ENCODE measurements at places on chromosomes 2 and 18.

GRCh38 chr2:45316576-45317338 is 294.3 kb downstream of the SRBD1 start:
- H3K4me1 ChIP-seq = no peaks in the 10 kb centered on the region
- H3K27me3 ChIP-seq = peaks cover 6% of the 10 kb centered on the region
- no peak overlapping the region for H3K27ac ChIP-seq
- DNase-seq = no peak
- H3K4me3 ChIP-seq = no peak overlapping the region

DNA sequence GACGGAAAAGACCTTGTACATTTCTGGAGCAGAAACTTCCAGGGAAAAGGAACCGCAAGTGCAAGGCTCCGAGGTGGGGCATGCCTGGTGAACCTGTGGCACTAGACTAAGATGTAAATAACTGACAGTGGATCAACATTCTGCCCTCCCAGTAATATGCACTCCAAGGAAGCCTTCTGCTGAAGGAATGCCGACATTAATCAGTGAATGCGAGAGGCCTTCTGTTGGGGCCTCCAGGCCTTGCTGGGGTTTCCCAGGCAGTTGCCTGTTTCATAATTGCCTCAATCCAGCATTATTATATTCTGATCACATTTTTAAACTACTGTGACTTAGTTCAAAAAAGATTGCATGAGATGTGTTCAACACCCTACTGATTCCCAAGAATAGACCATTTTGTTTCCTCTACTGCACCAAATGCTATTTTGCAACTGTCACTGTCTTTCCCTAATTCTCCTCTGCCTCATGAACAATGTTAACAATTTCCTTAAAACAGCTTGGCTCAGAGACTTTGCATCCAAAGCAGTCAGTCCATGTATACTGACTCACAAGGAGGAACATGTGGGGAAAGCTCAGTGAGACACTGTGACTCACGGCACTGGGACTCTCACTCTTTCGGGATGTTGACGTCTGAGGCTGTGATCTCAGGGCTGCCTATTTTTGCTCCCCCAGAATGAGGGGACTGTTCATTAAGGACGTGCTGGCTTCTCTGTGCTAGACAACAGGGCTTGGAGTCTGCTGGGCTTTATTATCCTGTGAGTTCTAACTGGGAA is 10.5 kb upstream of the DSG2 start:
- H3K4me3 ChIP-seq = no peak overlapping the region
- no peak for DNase-seq
- H3K4me1 ChIP-seq = no peaks in the 10 kb centered on the region
- H3K27me3 ChIP-seq = peaks cover 4% of the 10 kb centered on the region

DNA sequence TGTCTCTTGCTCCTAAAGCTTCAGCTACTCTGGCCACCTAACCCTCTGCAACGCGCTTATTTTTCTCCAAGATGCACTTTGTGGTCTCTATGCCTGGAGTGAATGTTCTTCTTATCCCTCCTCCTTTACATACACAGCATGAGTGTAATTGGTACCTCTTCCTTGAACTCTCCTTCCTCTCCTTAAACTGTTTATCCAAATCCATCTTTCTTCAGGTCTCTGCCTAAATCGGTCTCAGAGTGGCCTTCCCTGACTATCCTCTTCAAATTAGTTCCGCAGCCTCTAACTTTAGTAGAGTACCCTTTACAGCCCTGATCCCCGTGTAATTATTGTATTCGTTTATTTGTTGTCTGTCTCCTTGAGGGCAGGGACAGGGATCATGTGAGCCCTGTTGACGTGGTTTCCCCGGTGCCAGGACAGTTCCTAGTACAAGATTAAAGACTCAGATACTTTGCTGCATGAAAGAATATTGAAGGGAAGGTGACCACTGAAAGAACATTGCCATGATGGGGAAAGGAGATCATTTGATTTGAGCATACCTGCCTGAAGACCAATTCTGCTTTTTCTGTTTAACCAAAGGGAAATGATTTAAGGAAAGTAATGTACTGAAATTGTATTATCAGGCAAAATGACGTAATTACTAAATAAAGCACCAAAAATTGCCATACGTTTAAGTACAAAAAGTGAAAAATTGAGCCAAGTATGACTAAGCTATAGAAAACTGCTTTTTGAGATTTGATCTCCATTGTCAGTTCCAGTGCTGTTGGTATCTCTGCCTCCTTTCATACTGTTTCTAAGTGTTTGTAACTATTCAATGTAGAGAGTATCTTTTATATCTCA is 1.2 kb downstream of the CNOT9 start:
- H3K36me3 ChIP-seq = peaks cover 52% of the 10 kb centered on the region
- peak overlapping the region; percentile 100 for H3K27ac ChIP-seq
- H3K4me3 ChIP-seq = peak overlapping the region; percentile 96
- DNase-seq = peak; percentile 34
- peaks cover 50% of the 10 kb centered on the region for H3K4me1 ChIP-seq

DNA sequence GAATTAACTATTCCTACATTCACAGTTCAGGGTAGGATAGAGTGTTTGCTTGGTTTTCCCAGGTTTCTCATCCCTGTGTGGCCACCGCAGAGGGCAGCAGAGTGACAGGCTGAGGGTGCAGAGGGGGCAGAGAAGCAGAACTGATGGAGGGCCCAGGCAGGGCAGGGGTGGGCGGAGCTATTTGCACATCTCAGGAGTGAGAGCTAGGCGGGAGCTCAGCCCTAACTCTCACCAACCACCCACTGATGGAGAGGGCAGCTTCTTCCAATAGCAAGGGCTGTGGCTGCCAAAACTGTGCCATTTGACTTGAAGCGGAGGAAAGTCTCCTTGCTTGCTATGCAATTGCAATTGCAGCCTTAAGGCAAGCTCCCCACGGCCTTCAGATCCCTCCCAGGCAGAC is 12.0 kb upstream of the DARS1 start:
- peaks cover 11% of the 10 kb centered on the region for H3K4me1 ChIP-seq
- H3K36me3 ChIP-seq = peaks cover 6% of the 10 kb centered on the region
- no peak overlapping the region for H3K27ac ChIP-seq
- DNase-seq = no peak
- no peaks in the 10 kb centered on the region for H3K27me3 ChIP-seq

GRCh38 chr2:179749210-179749609 is 112.2 kb downstream of the ZNF385B start:
- H3K27ac ChIP-seq = no peak overlapping the region
- no peaks in the 10 kb centered on the region for H3K4me1 ChIP-seq
- no peaks in the 10 kb centered on the region for H3K36me3 ChIP-seq
- no peaks in the 10 kb centered on the region for H3K27me3 ChIP-seq
- no peak for DNase-seq
- no peak overlapping the region for H3K4me3 ChIP-seq

DNA sequence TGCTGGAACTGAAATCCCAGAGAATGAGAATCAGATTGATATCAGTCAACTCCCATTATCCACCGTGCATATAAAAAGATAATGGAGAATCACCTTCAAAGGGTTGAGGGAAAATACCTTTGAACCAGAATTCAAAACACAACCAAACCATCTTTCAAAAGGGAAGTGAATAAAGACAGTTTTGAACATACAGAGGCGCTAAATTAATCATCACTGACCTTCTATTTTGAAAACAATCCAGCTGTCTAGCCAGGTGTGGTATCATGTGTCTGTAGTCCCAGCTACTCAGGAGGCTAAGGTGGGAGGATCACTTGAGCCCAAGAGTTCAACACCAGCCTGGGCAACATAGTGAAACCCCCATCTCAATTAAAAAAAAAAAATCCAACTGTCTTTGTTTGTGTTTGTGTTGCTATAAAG is 63.6 kb downstream of the TRABD2A start:
- H3K27me3 ChIP-seq = no peaks in the 10 kb centered on the region
- no peaks in the 10 kb centered on the region for H3K36me3 ChIP-seq
- H3K27ac ChIP-seq = no peak overlapping the region
- peak; percentile 39 for DNase-seq
